ENCODE measurements at places on chromosomes 3 and 15. TPM values are rescaled to one million over a fixed set of nuclear protein-coding genes. Genes with fewer than 3 reads are reported as not detected.

The SNRPN gene
- total RNA-seq = 132 TPM

- H3K4me1 ChIP-seq = peaks cover 3% of the 10 kb centered on the region
- no peak for DNase-seq
- H3K27ac ChIP-seq = no peak overlapping the region
- no peaks in the 10 kb centered on the region for H3K36me3 ChIP-seq
Measured at GRCh38 chr3:139326131-139326530, 17.7 kb upstream of the MRPS22 start.

The ARHGAP11A gene
- total RNA-seq = 12.6 TPM

- no peaks in the 10 kb centered on the region for H3K4me1 ChIP-seq
- peak; percentile 71 for DNase-seq
- no peaks in the 10 kb centered on the region for H3K36me3 ChIP-seq
- no peak overlapping the region for H3K4me3 ChIP-seq
Measured at GRCh38 chr3:41117398-41117870, 81.9 kb upstream of the CTNNB1 start.

The RSRC1 gene
- 43.8 TPM for total RNA-seq

The CYP1A1 gene
- total RNA-seq = 0.19 TPM

DNA sequence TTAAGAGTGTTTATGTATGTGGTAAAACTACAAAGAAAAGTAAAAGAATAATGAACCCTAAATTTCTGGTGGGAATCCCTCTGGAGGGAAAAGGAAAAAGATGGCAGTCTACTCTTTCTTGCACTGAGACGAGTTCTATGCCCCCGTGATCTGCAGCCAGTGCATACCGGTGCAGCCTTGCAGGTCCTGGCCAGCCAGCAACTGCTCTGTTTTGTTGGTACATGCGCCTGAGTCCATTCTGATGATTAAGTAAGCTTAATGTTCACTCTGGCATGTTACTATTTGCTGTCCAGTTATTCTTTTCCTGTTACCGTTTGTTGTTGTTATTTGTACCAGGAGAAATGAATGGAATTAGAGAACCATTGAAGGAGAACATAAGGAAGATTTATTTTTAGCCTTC lies 95.1 kb upstream of the TMC3 start:
- no peaks in the 10 kb centered on the region for H3K27me3 ChIP-seq
- no peak overlapping the region for H3K4me3 ChIP-seq
- no peak for DNase-seq
- no peak overlapping the region for H3K27ac ChIP-seq
- H3K36me3 ChIP-seq = no peaks in the 10 kb centered on the region

- H3K4me3 ChIP-seq = no peak overlapping the region
- H3K27me3 ChIP-seq = no peaks in the 10 kb centered on the region
- no peaks in the 10 kb centered on the region for H3K36me3 ChIP-seq
- no peak for DNase-seq
Measured at GRCh38 chr3:43895573-43895972, 204.8 kb downstream of the ABHD5 start.

The ARID3B gene
- total RNA-seq = 53.7 TPM

GRCh38 chr3:194584866-194585265 lies 48.4 kb downstream of the TMEM44 start:
- H3K4me1 ChIP-seq = peaks cover 9% of the 10 kb centered on the region
- no peaks in the 10 kb centered on the region for H3K27me3 ChIP-seq
- H3K36me3 ChIP-seq = no peaks in the 10 kb centered on the region
- DNase-seq = no peak

- no peak overlapping the region for H3K27ac ChIP-seq
- H3K4me1 ChIP-seq = no peaks in the 10 kb centered on the region
- no peaks in the 10 kb centered on the region for H3K27me3 ChIP-seq
- no peak overlapping the region for H3K4me3 ChIP-seq
- H3K36me3 ChIP-seq = no peaks in the 10 kb centered on the region
Measured at GRCh38 chr3:191637611-191638010, 176.6 kb downstream of the PYDC2 start.

The LRRIQ4 gene
- total RNA-seq = 1.3 TPM

DNA sequence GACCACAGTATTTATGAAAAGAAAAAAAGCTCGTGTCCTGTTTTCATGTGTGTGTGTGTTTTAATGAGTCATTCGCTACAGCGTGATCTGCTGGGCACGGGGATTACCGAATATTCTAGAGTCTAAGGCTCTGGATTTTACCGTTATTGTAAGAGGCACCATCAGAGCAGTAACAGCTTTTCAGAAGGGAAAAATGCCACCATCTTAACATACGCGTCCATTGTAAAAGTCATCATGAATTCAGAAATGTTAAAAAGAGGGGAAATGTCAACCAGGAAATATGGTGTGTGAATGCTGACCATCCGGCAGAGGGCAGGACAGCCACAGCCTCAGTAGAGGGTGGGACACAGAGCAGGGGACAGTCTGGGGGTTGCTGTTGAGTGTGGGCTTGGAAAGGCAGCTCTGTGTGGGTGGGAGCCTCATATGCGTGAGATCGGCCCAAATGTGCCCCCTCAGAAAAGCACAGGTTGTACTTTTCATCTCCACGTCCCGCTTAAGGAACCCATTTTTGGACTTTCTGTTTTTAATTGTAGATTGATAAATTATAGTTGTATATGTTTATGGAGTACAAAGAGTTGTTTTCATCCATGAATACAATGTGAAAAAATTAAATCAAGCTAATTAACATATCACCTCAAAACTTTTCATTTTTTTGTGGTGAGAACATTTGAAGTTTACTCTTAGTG lies 69.6 kb downstream of the ASB7 start:
- DNase-seq = no peak
- H3K4me3 ChIP-seq = no peak overlapping the region
- H3K27me3 ChIP-seq = no peaks in the 10 kb centered on the region
- H3K4me1 ChIP-seq = no peaks in the 10 kb centered on the region
- no peaks in the 10 kb centered on the region for H3K36me3 ChIP-seq
- no peak overlapping the region for H3K27ac ChIP-seq

The IREB2 gene
- 52.3 TPM for total RNA-seq
